ENCODE measurements at places on chromosomes 7 and 10. TPM values are rescaled to one million over a fixed set of nuclear protein-coding genes. Genes with fewer than 3 reads are reported as not detected.

DENND11 gene
- 14.4 TPM for total RNA-seq

- DNase-seq, result no peak
- H3K4me3 ChIP-seq, result no peak overlapping the region
- no peak overlapping the region for H3K27ac ChIP-seq
These were observed 239.0 kb downstream of the PHTF2 start for GRCh38 chr7:78037603-78038002.

- DNase-seq, result peak; percentile 72
- H3K4me1 ChIP-seq, result no peaks in the 10 kb centered on the region
- H3K4me3 ChIP-seq, result no peak overlapping the region
- no peaks in the 10 kb centered on the region for H3K36me3 ChIP-seq
These were observed 519.1 kb upstream of the AUTS2 start for GRCh38 chr7:69078997-69079769.

GRCh38 chr10:62826273-62826672 is 10.1 kb upstream of the EGR2 start:
- no peaks in the 10 kb centered on the region for H3K27me3 ChIP-seq
- no peak for DNase-seq
- no peaks in the 10 kb centered on the region for H3K36me3 ChIP-seq
- no peaks in the 10 kb centered on the region for H3K4me1 ChIP-seq
- no peak overlapping the region for H3K27ac ChIP-seq
- no peak overlapping the region for H3K4me3 ChIP-seq

- DNase-seq, result no peak
- no peaks in the 10 kb centered on the region for H3K27me3 ChIP-seq
- no peak overlapping the region for H3K4me3 ChIP-seq
These were observed 260.7 kb downstream of the EXOC4 start for GRCh38 chr7:133513608-133514007.

DNA sequence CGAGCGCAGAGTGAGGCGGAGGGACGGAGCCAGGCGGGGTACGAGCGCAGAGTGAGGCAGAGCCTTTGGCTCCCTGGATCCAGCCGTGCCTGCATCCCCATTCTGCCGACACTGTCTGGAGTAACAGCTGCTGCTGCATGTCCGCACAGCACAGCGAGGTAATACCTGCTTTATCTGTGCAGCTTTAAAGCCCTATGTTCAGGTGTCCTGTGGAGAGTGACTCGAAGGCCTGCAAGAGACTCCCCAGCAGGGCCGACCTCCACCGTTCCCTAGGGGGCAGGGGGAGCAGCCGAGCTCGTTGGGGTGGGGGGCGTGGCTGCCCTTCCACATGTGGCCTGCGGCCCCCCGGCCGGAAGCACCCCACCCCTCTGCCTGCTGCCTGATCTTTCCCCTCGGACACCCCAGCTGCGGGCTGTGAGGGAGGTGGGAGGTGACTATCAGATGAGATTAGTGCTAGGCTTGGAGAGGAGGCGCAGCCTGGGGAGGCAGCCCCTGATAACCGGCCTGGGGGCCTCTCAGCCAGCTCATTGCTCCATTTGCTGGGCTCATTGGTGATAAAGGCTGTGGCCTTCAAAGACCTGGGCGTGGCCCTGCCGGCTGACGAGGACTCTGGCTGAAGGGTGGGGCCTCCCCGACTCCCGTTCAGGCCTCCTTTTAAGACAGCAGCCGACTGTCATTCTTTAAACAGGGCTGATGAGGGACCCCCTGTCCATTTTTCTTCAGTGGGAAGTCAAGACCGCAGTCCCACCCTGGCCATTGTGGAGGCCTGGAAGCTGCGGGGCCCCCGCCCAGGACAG is 8.0 kb downstream of the VENTX start:
- H3K4me1 ChIP-seq, result no peaks in the 10 kb centered on the region
- DNase-seq, result no peak
- no peak overlapping the region for H3K4me3 ChIP-seq
- H3K36me3 ChIP-seq, result no peaks in the 10 kb centered on the region
- H3K27me3 ChIP-seq, result no peaks in the 10 kb centered on the region
- no peak overlapping the region for H3K27ac ChIP-seq

FAM171A1 gene
- total RNA-seq, result 17.1 TPM

HMX3 gene
- not detected for total RNA-seq

- H3K27ac ChIP-seq, result no peak overlapping the region
- no peak overlapping the region for H3K4me3 ChIP-seq
- no peak for DNase-seq
- H3K36me3 ChIP-seq, result no peaks in the 10 kb centered on the region
These were observed 355.1 kb downstream of the AUTS2 start for GRCh38 chr7:69953136-69954067.

DNA sequence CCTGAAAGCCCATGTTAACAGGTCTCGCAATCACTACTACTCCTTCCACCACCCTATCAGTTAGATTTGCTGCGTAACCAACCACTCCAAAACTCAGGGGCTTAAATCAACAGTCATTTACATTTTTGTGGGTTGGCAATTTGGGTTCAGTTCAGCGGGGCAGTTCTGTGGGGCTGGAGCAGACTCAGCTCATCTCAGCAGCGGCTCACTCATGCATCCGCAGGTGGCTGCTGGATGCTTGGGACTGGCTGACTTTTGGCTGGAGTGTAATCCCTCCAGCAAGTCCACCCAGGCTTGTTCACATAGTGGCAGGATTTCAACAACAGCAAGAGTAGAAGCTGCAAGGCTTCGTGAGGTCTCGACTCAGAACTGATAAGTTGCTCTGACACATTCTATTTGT is 79.2 kb downstream of the NEUROD6 start:
- H3K4me1 ChIP-seq, result no peaks in the 10 kb centered on the region
- no peaks in the 10 kb centered on the region for H3K27me3 ChIP-seq
- no peak overlapping the region for H3K4me3 ChIP-seq
- DNase-seq, result no peak
- H3K36me3 ChIP-seq, result no peaks in the 10 kb centered on the region
- no peak overlapping the region for H3K27ac ChIP-seq

DNA sequence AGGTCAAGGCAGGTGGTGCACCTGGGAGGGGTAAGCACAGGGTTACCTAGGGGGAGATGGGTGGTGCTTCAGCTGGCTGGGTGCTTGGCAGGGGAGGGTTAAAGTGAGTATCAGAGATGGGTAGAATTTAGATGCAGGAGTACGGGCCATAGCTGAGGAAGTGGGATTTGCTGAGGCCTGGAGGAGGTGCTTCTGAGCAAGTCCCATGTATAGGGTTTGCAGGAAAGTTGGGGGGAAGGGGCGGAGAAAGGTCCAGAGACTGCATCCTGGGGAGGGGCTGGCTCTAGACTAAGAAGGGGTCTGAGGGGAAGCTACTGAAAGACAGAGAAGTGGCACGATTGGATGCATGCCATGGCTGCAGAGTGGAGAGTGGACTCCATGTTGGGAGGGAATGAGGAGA is 281.6 kb upstream of the ZNF32 start:
- no peak overlapping the region for H3K27ac ChIP-seq
- H3K4me1 ChIP-seq, result no peaks in the 10 kb centered on the region
- H3K27me3 ChIP-seq, result no peaks in the 10 kb centered on the region
- H3K4me3 ChIP-seq, result no peak overlapping the region
- no peak for DNase-seq

PNLIPRP1 gene
- not detected for total RNA-seq

DNA sequence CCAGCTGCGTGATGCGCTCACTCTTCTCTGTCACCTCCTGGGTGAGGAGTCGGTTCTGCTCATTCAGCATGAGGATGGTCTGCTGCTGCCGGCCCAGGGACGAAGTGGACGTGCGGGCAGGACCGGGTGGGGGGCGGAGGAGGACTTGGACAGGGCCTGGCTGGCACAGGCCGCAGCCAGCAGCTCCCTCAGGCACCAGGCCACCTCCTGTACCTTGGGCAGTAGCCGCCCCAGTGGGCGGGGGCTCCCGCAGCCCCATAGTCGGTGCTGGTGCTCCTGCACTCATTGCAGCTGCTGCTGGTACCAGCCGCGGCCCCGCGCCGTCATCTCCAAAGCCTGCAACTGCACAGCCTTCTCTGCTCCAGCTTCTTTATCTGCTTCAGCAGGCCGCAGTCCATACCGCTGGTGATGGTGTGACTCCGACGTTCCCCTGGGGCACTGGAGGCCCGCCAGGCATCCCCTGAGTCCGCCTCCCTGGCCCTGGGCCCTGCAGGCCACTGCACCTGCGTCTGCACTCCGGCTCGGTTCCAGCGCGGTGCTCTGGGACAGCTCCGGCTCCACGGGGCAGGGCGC is 884.9 kb upstream of the ZNF722 start:
- H3K27me3 ChIP-seq, result no peaks in the 10 kb centered on the region
- no peaks in the 10 kb centered on the region for H3K4me1 ChIP-seq
- no peak overlapping the region for H3K27ac ChIP-seq
- no peak for DNase-seq

- H3K4me3 ChIP-seq, result peak overlapping the region; percentile 100
- DNase-seq, result no peak
- H3K4me1 ChIP-seq, result peaks cover 23% of the 10 kb centered on the region
- H3K27ac ChIP-seq, result peak overlapping the region; percentile 88
These were observed 722 bp downstream of the MDH2 start for GRCh38 chr7:76048668-76048988.

DNA sequence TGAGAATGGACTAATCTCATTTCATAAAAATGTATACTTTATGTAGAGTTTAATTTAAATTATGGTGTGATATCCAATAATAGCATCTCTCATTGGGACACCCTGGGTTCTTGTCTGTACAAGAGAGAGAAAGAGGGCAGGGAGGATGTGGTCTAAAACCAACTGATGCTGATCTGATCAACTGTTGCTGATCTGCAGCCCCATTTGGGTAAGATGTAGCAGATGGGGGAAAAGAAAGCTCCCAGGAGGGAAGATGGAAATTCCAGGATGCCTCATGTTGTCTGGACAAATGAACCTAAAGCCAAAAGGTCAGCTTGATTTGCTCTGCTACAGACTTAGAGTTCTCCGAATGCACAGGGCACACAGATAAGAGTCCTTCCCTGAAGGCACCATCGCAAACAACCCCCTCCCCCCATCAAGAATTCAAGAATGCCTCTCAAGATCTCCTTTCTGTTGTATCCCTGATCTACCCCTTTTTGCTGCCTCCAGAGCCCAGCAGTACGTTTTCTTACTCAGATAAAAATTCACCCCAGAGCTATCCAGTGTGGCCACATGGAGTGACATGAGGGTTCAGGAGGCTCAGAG is 171.4 kb upstream of the INHBA start:
- no peak overlapping the region for H3K27ac ChIP-seq
- no peaks in the 10 kb centered on the region for H3K36me3 ChIP-seq
- H3K4me3 ChIP-seq, result no peak overlapping the region
- no peak for DNase-seq
- no peaks in the 10 kb centered on the region for H3K27me3 ChIP-seq

DNA sequence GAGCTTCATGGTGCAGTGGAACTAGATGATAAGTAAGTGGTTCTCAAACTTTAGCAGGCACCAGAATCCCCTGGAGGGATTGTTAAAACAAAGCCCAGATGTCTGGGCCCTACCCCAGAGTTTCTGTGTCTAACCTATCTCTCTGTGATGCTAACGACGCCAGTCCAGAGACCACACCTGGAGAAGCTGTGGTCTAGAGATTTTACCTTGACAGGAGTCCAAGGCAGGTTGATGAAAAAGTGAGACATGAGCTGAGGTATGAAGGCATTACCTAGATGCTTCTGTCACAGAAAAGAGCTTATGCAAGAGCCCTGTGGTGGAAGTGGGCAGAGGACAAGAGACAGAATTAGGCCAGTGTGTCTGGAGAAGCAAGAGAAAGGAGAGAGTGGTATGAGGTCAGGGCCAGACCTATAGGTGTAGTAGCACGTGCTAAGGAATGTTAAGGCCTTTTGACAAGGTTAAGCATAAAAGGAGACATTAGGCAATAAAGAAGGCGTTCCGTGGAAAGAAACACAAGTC is 184.3 kb upstream of the TCF7L2 start:
- no peak overlapping the region for H3K4me3 ChIP-seq
- H3K4me1 ChIP-seq, result no peaks in the 10 kb centered on the region
- no peak overlapping the region for H3K27ac ChIP-seq
- H3K27me3 ChIP-seq, result no peaks in the 10 kb centered on the region
- no peak for DNase-seq

DNA sequence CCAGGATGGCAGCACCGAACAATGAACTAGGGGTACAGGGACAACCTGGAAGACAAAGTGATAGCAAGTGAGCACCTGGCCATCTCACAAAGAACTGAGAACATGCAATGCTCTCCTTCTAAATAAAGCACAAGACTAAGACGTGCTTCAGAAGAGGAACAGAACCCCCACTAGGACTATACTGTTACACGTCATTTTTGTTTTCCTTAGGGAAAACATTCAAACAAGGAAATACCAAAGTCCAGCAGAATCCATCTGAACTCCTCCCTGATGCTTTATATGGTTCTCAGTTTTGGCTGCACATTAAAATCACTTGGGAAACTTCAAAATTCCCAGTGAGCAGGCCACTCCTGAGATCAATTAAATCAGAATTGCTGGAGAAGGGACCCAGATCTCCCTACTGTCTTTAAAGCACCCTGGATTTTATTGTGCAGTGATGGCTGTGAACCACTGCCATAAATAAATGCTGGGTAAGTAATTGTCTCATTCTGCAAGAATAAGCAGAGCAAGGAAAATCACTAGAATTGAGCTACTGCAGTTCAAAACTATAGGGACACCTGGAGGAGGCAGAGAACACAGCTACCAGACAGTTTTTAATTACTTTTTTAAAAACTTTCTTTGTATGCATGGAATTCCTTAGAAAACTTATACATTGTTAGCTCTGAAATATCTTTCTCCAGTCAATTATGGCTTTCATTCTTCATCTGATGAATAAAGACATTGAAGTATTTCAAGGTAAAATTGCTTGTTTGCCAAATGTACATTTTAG is 866.5 kb upstream of the GHITM start:
- H3K36me3 ChIP-seq, result no peaks in the 10 kb centered on the region
- H3K27me3 ChIP-seq, result no peaks in the 10 kb centered on the region
- no peaks in the 10 kb centered on the region for H3K4me1 ChIP-seq

DNA sequence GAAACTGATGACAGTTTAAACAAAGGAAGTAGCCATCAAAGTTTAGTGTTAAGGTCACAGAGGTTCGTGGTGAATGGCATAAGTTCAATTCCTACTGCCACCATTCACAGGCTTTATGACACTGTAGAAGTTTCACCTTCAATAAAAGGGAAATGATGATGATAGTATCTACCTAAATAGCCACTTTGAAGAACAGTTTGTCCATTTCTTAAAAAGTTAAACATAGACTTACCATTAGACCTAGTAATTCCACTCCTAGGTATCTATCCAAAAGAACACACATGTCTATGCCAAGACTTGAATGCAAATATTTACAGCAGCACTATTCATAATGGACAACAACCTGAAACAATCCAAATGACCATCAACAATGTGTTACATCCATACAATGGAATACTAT is 18.9 kb upstream of the GSTK1 start:
- no peak overlapping the region for H3K4me3 ChIP-seq
- H3K36me3 ChIP-seq, result no peaks in the 10 kb centered on the region
- peaks cover 4% of the 10 kb centered on the region for H3K4me1 ChIP-seq
- DNase-seq, result no peak

GRCh38 chr7:78642751-78643150 is 810.7 kb downstream of the MAGI2 start:
- no peak overlapping the region for H3K27ac ChIP-seq
- DNase-seq, result no peak
- no peak overlapping the region for H3K4me3 ChIP-seq
- no peaks in the 10 kb centered on the region for H3K36me3 ChIP-seq

Measured in tibial nerve (tissue), 4 donors.